ENCODE measurements at places on chromosomes 7 and 10.

- no peak for DNase-seq
These were observed 51.8 kb upstream of the PPP2R2D start for GRCh38 chr10:131848741-131849590.

GRCh38 chr10:58372607-58373441 lies 12.4 kb upstream of the TFAM start:
- no peak for DNase-seq

DNA sequence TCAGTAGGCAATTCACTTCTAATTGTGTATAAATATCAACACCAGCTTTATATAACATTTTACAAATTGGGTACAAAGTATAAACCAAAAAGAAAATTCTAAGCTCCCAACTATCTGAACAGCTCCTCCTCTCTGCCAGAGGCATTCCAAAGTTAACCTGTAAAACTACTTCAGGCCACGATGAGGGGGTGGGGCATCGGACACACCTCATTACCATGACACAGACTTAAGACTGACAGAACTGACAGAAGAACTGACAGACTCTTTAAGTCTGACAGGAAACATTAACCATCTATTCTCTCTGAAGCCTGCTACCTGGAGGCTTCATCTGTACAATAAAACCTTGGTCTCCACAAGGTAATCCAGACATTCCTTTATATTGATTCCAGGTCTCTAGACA lies 12.3 kb downstream of the ESYT2 start:
- no peak for DNase-seq

GRCh38 chr10:124523901-124524300 lies 62.3 kb downstream of the LHPP start:
- no peak for DNase-seq

- DNase-seq: no peak
These were observed 13.6 kb downstream of the SVIL start for GRCh38 chr10:29621161-29621560.

GRCh38 chr7:48868916-48869315 lies 55.4 kb upstream of the CDC14C start:
- no peak for DNase-seq

Measured in mucosa of gallbladder (tissue), 1 donor.